ENCODE measurements at places on chromosomes 2 and 18.
A peak's percentile ranks its signal among the peaks of the same experiment; 100 is the strongest.

DNA sequence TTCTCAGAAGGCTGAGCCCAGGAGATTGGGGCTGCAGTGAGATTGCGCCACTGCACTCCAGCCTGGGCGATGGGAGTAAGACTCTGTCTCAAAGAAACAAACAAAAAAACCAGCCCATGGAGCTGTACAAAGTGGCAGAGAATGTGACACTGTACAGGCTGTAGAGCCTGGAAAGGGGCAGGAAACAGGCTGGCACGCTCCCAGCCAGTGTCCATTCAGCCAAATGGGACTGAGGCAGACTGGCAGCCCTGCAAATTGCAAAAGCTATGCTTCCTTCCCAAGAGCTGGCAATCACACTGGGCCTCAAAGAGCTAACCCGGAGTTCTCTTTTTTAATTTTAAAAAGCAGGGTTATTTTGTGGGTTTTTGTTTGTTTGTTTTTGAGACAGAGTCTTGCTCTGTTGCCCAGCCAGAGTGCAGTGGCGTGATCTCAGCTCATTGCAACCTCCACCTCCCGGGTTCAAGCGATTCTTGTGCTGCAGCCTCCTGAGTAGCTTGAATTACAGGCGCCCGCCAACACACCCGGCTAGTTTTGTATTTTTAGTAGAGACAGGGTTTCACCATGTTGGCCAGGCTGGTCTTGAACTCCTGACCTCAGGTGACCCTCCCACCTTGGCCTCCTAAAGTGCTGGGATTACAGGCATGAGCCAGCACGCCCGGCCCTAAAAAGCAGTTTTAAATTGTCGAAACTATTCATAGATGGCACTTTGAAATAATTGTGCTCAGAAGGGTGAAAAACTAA, 42.8 kb downstream of the SCRN3 start:
- no peak for DNase-seq

GRCh38 chr2:88601286-88601685, 26.0 kb downstream of the EIF2AK3 start:
- DNase-seq: no peak

DNA sequence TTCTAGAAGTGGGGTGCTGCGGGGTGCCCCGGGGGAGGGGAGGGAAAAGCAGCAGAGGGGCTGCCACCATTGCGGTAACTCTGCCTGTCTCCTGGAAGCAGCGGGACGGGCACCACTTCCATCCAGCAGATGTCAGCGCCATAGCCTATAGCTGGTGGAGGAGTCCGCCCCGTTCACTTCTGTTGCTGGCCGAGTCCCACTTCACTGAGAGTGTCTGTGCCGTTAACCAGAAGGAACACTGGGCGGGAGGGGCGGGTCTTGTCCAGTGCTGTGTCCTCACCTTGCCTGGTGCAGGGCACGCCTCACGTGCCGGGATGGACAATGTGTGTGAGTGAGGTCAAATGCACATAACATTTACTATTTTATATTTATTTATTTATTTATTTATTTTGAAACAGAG, 19.3 kb upstream of the ODC1 start:
- no peak for DNase-seq

DNA sequence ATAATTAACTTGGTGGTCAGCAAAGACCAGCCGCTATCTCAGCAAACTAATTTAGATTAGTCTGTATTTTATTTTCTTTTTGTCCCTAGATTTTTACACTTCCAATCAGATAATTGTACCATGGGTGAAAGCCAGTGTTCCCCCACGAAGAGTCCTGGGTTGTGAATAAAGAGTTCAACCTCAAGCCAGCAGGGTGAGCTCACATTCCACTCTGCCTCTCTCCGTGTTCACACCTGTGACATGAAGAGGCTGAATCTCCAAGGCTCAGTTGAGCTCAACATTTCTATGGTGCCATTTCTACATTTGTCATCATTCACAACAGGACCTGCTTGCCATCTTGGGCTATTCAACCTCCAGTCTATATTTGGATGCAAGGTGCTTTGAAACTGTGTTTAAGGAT, 771.5 kb downstream of the GALR1 start:
- DNase-seq: no peak

DNA sequence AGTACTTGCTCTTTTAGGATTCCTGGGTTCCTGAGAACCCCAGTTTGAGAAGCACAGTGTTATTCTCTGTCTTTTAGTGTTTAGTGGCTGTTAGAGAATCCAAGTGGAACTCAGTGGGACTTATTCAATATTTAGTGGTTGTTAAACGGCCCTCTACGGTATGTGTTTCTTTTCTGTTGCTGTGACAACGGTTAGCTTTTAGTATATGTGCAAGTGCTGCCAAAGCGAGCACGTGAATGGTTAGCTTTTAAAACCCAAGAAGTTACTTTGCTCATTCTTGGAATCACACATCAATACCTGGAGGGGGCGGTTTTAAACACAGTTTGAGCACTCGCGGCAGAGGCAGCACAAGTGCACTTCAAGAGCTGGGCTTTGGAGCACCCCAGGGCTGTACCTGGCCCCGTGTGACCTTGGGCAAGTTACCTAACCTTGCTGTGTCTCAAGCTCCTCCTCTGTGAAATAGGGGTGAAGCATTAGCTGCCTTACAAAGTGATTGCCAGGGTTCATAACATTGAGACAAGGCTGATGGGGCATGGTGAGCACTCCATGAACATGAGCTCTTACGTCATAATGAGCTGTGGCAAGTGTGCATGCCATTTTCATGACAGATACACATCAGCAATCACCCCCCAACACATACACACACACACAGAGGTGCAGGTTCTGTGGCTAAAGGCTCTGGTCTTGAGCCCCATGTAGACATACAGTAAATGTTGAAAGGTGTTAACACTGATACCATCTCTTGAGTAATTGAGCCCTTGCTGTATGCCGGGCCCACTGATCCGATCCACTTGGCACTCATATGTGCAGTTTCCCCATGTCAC, 234.1 kb downstream of the ALPK2 start:
- DNase-seq: no peak

GRCh38 chr2:232412986-232413385, 6.3 kb downstream of the ALPG start:
- no peak for DNase-seq

GRCh38 chr2:99701503-99701902, 211.7 kb upstream of the REV1 start:
- no peak for DNase-seq

DNA sequence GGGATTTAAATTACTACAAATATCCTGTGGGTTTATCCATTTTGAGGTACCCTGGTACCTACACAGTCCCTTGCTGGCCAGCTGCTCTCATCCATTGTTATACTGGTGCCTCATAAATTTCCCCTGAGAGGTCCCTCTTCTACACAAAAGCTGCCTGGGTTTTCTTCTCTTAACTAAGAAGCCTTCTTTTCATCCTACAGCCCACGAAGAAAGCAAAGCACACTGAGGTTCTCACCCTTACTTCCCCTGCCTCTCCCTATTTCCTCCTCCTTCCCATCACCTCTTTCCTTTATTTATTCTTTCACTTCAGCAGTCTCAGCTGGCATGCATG, 154.9 kb downstream of the CSRNP3 start:
- DNase-seq: no peak

- DNase-seq: no peak
Observed at GRCh38 chr2:239222706-239223309, 178.0 kb downstream of the HDAC4 start.

DNA sequence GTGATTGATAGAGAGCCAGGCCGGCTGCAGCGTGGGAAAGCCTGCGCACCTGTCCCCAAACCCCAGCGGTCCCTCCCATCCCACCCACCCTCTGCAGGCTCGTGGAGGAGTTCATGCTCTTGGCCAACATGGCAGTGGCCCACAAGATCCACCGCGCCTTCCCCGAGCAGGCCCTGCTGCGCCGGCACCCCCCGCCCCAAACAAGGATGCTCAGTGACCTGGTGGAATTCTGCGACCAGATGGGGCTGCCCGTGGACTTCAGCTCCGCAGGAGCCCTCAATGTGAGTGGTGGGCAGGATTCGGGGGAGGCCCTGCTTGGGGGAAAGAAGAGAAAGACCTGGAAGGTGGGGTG, 48.9 kb upstream of the ALPP start:
- DNase-seq: no peak

DNA sequence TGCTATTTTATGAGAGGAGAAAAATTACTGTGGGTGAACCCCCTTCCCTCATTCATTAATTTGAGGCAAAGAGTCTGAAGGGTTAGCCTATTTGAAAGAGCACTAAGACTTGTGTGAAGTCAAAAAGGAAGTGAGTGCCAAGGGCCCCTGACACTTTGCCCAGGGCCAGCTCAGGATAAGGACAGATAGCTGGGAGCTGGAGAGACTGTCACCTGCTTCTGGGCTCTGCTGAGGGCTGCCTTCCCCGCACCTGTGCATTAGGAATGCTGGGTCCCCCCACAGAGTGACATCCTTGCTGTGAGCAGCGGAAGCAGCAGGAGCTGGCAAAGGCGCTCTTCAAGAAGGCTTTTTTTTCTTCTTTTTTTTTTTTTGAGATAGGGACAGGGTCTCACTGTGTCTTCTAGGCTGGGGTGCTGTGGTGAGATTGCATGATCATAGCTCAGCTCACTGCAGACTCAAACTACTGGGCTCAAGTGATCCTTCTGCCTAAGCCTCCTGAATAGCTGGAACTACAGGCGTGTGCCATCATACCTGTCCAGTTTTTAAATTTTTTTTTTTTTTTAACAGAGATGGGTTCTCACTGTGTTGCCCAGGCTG, 148.3 kb downstream of the AQP4 start:
- no peak for DNase-seq

- DNase-seq: no peak
Observed at GRCh38 chr2:122070241-122070731, 314.8 kb downstream of the TSN start.

DNA sequence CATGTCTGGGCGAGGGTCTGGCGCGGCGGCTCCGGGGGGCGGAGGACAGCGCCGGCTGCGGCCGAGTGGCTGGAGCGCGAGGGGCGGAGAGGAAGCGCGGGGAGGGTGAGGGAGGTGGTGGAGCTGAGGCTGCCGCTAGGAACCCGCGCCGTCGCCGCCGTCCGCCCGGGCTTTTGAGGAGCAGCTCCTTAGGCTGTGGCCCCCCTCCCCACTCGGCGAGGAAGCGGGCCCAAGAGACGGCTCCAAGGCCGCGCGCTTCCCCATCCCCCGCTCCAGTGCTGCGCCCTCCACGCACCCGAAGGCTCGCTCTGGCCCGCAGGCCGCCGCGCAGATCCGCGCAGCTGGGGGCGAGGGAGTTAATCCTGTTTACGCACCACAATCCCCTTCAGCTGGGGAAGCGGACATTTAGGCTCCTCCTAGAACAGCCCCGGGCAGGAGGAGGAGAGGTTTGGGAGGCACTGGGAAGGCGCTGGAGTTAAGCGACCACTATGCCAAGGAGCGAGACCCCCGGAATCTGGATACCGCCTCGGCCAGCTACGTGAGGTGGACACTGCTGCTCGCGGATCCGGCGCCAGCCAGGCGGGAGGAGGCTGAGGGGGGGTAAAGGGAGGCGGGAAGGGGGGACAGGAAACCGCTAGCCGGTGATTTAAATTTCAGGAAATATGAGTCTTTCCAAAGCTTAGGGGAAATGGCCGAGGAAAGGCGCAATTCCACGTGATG, at the start of gene CNRIP1:
Gene CNRIP1, minus strand, starts transcription at position 552 of the 720 bp plus-strand sequence. Its CDS starts 549 bp downstream, at position 3.
- peak; percentile 52 for DNase-seq

Measured in AG09309 (cell line).